Left ventricle myocardium superior (tissue), 1 donor: ENCODE measurements at places on chromosomes 12 and 14. TPM values are rescaled to one million over a fixed set of nuclear protein-coding genes. Genes with fewer than 3 reads are reported as not detected.

- DNase-seq = no peak
These were observed 102.7 kb upstream of the NAV3 start for GRCh38 chr12:77728018-77728417.

DNA sequence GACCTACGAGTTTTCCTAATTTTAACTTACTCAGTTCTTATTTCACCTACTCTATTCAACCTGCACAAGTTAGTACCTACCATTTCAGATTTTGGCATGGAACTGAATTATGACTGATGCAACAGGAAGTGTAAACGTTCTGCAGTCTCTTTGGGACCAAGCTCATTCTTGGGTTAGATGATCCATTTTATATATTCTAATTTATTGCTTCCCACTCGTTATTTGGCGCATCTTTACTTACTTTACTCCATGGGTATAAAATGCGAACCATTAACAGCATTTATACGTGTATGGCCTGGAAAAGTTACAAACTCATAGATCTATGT lies 1.0 kb upstream of the EML1 start:
- no peak for DNase-seq

DNA sequence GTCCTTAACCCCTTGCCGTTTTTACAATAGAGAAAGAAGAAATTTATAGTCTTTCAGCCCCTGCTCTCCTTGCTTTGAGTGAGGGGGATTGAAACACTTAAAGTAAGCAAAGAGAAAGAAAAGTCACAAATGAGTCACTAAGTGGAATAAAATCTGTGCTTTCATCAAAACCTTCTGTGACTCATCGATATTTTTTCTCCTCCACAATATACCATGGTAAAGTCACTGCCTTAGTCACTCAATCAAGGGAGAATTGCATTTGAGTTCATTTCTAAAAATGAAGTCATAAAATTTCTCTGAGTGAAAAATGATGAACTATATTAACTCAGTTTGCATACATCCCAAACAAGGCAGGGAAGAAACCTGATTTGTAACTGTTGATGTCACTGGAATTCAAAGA lies 470.3 kb downstream of the FOXG1 start:
- no peak for DNase-seq

Gene PLEKHD1
- 0.37 TPM for total RNA-seq

- no peak for DNase-seq
These were observed 13.7 kb downstream of the CHFR start for GRCh38 chr12:132873724-132874123.

DNA sequence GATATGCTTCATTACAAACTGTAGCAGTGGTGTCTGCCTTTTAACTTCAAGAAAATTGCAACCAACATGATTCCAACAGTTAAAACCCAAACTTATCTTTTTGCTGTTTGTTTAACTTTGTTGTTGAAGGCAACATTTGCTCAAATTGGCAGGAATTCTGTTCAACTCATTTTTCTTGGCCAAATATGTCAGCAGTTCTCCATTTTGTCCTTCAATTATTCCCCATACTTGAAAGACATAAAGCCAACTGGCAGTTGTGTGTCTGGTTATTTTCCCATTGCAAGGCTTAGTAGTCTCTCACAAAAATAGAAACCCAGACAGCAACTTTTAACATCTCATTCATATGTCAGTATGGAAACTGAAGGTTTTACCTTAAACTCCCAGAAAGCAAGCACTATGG lies 146.3 kb downstream of the LRIG3 start:
- DNase-seq = no peak

Gene DIO2
- total RNA-seq = 7.2 TPM

Gene CRADD
- 30.4 TPM for total RNA-seq

Gene KRT78
- total RNA-seq = not detected

Gene SLC17A8
- not detected for total RNA-seq

DNA sequence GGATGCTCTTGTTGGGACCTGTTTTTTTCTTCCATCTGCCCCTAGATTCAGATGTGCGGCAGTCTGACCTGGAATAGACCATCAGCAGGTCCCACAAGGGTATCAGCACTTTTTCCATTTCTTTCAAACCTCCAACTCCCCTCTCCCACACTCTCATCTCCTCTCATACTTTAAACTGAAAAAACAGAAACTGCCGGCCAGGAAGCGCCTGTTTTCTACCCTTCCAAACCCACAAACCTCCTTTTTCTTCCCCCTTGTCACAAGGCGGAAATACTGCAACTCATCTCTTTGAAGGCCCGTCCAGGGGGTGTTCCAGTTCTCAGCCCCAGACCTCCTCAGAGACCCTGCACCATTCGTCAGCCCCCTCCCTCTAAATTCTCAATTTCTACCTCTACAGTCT lies 62.5 kb upstream of the FKBP4 start:
- DNase-seq = no peak

- DNase-seq = peak; percentile 78
These were observed 2.0 kb downstream of the TPI1 start for GRCh38 chr12:6869049-6870021.

Gene STAC3
- total RNA-seq = 1.4 TPM

GRCh38 chr14:69034612-69035262 lies 55.6 kb upstream of the ACTN1 start:
- no peak for DNase-seq

DNA sequence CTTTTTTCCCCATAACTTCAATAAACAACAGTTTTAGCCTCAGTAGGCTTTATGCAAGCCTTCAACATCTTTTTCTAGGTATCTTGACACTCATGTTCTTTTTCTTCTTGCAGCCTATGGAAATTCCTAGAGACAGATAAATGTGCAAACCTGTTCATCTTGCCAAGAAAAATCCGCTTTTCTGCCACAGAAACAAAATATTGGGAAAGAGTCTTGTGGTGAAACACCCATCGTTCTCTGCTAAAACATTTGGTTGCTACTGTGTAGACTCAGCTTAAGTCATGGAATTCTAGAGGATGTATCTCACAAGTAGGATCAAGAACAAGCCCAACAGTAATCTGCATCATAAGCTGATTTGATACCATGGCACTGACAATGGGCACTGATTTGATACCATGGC lies 295.9 kb downstream of the ZFP36L1 start:
- no peak for DNase-seq

DNA sequence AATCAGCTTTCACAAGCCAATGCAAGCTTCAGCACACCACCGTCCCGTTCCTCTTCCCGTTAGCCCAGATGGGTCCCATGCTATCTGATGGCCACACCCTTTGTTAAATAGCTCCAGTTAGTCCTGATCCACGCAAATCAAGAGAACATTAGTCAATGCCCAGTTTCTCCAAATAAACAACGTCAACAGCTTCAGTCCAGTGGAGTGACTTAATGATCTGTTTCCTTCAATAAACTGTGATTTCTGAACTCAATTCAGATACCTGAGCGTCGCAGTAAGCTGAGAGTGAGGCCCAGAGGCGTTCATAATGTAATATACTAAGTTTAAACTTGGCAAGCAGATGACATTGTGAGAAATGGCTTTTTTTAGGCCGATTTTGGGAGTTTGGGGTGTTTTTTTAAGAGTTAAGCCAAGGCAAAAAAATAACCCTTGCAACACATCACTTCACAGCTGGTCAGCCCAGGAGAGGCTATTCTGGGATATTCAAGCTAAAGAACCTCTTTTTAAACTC lies 112.3 kb downstream of the ZFP36L1 start:
- no peak for DNase-seq

GRCh38 chr14:60163693-60164092 lies 1.5 kb downstream of the DHRS7 start:
- DNase-seq = no peak

DNA sequence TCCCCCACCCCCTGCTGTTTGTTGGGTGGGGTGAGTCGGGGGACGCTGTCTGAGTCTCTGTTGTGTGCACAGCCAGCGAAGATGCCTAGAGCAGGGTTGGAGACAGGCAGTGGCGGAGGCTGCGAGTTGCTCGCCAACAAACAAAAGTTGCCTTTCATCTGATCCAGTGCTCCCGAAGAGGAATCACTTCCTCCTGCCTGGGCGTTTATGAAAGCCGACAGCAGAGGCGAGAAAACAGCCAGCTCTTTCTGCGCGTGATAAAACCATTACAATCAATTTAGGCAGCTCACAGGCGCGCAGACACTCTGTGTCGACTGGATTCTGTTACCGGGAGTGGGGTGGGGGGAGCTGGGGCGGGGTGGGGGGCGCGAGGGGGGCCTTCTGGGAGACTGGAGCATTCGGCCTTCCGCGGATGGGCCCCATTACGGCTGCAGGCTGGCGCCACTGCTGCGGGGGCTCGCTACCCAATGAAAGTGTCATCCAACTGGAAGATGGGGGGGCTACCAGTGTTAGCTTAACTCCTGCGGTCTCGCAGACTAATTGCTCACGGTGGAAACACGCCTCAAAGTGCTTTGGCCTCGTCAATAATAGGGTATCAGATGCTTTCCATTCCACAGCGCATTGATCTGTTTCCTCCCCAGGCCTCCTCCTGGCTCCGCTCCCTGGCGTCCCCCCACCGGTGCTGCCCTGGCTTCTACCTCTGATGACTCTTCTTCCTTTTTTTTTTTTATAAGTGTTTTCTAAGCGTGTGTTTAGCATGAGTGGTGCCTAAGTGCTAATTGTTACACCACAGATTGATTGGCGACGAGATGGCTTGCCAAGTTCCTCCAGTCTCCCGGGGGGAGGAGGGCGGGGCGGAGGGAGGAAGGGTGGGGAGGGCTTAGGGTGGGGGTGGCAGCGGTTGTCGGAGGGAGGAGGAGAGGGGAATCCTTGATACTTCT lies 678.4 kb downstream of the MED13L start:
- DNase-seq = peak; percentile 36

Gene KCNA5
- 2.2 TPM for total RNA-seq

- no peak for DNase-seq
These were observed 93.8 kb downstream of the NDUFA12 start for GRCh38 chr12:94909663-94910062.

Gene NDUFB1
- total RNA-seq = 648 TPM

Gene RBP5
- total RNA-seq = 0.89 TPM

DNA sequence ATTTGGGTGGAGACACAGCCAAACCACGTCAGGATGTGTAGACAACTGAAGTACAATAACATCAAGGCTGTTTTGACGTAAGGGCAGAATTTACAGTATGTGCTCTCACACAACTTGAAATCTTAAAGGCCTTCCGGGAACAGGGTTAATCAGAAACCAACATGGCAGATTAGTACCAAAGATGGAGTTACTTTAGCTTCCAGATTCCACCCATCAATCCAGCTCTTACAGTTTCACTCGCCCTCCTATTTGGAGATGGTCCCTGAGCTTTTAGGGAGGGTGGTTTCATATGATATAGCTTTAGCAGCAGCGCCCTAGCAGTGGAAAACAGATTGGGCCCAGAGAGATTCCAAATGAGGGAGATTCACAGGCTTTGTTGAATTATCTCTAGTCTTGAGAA lies 2.0 kb upstream of the XPOT start:
- DNase-seq = no peak

Gene LUM
- 52.0 TPM for total RNA-seq

Gene RAPGEF3
- 37.6 TPM for total RNA-seq

GRCh38 chr14:57712102-57712501 lies 153.8 kb downstream of the SLC35F4 start:
- DNase-seq = no peak

GRCh38 chr14:53591816-53592215 lies 364.8 kb downstream of the BMP4 start:
- DNase-seq = no peak

Gene C14orf39
- not detected for total RNA-seq

- peak; percentile 93 for DNase-seq
These were observed at the start of gene TMTC1 for GRCh38 chr12:29783773-29784666. TMTC1 (minus strand) TSS chr12:29783942; CDS start chr12:29783751, 191 bp downstream.

- no peak for DNase-seq
These were observed 61.3 kb downstream of the ATF7IP start for GRCh38 chr12:14426792-14427191.

GRCh38 chr14:72892103-72892878 lies 1.6 kb downstream of the DPF3 start:
- no peak for DNase-seq

- no peak for DNase-seq
These were observed 183.1 kb upstream of the FBXO33 start for GRCh38 chr14:39615352-39615751.

Gene DPY19L2
- 51.0 TPM for total RNA-seq

Gene NFE2
- 0.74 TPM for total RNA-seq

DNA sequence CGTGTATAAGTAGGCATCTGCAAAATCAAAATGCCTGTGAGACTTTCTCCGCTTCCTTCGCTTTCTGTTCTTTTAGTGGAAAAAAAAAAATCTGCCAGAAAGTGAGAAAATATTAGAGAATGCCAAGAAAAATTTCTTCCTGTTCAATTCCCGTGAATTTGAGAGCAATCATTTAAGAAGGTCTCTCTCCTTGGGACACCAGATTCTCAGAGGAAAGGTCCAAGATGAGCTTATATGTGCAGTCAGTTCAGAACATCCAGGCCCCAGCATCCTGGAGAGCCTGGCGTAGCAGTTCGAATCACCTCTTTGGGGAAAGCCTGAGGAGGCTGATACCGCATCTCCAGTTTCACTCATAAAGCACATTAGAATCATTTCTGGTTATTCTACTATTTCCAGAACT lies 912.8 kb downstream of the GALC start:
- DNase-seq = no peak

Gene KRT79
- not detected for total RNA-seq

DNA sequence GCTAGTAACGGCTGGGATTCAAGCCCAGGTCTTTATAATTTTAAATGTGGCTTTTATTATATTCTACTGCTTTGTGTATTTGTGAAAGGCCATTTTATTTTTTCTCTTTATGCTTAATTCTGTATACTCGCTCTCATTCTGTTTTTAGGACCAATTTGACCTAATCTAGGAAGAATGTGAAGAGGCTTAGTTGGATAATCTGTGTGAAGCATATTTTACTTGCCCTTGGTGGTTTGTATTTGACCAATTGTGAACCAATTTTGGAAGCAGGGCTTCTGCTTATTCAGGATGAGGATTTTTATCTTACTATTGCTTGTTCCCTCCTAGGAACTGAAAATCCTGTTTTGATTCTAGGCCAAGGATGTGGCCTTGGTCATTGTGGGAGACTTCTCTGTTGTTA lies 113.1 kb downstream of the TTC6 start:
- no peak for DNase-seq

Gene ANHX
- not detected for total RNA-seq

- no peak for DNase-seq
These were observed 64.5 kb downstream of the BCL11B start for GRCh38 chr14:99207456-99207855.

Gene YEATS4
- total RNA-seq = 12.8 TPM

- DNase-seq = no peak
These were observed 250.6 kb downstream of the AEBP2 start for GRCh38 chr12:19689801-19690472.

DNA sequence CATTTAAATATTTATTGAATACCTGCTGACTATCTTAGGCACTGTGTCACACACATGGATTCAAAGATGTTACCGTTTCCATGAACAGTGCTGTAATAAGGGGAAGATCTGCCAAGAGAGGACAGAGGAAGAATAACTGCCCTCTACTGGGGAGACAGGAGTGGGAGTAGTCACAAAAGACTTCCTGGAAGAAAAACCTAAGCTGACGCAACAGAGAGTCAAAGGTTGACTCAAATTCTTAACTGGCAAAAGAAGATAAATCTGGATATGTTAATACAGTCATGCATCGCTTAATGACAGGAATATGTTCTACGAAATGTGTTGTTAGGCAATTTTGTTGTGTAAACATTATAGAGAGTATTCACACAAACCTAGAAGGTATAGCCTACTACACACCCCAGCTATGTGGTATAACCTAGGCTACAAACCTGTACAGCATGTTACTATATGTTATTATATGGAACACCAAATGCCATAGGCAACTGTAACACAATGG lies 51.5 kb downstream of the DCAF5 start:
- no peak for DNase-seq

Gene MGAT4C
- 2.3 TPM for total RNA-seq

- no peak for DNase-seq
These were observed 6.2 kb upstream of the PLEKHH1 start for GRCh38 chr14:67526676-67527459.
